ENCODE measurements at places on chromosomes 13 and 19. TPM values are rescaled to one million over a fixed set of nuclear protein-coding genes. Genes with fewer than 3 reads are reported as not detected.

DNA sequence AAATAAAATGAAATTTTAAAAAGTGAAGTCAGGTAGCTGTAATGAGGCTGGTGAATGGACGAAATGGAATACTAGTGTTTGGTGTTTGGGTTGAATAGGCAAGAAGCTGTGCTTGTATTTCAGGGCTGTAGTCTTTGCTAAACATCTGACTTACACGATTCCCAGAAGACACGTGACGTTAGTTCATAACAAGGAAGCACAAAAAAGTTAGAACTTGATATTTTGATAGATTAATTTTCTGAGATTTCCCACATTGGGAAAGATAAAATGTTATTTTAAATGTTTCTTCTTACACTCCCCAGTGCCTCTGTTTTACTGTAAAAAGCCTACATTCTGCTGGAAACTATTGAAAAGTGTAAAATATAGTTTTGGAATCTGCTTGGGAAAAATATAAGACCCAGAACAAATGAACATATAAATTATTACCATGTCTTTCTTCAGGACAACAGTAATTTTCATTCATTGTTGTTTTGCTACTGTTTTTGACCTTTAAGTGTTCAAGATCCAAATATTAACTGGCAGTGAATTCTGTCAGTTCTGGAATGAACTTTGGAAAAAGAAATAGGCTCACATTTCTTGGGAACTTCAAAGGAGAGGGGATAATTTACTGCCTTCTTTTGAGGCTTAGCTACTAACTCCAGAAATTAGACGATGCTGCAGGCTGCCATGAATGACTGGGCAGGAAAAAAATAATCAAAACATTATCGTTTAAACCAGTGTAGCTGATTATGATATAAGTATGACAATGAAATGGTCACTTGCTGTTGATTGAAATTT is 241.3 kb downstream of the SLITRK6 start:
- no peak for DNase-seq

The SLC10A2 gene
- not detected for total RNA-seq

The LRRC63 gene
- total RNA-seq, result 2.1 TPM

GRCh38 chr19:44856421-44857083 is 10.5 kb downstream of the NECTIN2 start:
- no peak for DNase-seq

DNA sequence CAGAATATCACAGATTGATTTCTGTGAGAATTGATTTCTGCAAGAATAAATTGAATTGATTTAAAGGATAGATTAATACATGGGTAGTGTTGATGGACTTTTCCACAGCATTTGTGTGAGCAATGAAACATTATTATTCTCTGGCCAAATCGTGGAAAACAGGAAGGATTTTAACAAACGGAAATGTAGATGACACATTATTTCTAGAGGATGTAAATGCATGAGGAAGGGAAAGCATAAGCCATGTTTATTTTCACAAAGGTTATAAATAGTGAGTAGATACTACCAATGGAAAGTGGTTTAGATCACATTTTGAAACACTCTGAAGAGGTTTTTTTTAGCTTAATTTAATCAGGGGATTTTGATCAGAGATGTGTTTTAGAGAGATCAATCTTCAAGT is 1534.6 kb upstream of the MIR17HG start:
- DNase-seq, result no peak

- DNase-seq, result no peak
These were observed 210.0 kb downstream of the IRS2 start for GRCh38 chr13:109576331-109576813.
